ENCODE measurements at places on chromosomes 5 and 9.

DNA sequence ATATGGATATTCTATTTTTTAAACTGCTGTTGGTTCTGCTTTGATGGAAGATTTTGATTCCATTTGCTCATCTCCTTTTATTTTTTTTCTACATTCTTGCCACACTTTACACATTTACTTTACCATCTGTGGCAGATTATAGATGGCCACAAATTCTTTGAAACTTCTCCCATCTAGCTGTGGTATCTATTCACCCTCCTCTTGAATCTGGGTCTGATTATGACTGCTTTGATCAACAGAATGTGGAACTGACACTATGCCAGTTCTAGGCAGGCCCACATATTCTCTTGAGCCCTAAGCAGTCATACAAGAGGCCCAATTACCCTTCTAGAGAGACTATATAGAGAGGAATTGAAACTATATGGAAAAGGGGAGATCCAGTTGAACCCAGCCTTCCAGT is 439.0 kb upstream of the PTGER4 start:
- no peak for DNase-seq

- no peak for DNase-seq
These were observed 63.3 kb upstream of the ZFR start for GRCh38 chr5:32507738-32508434.

DNA sequence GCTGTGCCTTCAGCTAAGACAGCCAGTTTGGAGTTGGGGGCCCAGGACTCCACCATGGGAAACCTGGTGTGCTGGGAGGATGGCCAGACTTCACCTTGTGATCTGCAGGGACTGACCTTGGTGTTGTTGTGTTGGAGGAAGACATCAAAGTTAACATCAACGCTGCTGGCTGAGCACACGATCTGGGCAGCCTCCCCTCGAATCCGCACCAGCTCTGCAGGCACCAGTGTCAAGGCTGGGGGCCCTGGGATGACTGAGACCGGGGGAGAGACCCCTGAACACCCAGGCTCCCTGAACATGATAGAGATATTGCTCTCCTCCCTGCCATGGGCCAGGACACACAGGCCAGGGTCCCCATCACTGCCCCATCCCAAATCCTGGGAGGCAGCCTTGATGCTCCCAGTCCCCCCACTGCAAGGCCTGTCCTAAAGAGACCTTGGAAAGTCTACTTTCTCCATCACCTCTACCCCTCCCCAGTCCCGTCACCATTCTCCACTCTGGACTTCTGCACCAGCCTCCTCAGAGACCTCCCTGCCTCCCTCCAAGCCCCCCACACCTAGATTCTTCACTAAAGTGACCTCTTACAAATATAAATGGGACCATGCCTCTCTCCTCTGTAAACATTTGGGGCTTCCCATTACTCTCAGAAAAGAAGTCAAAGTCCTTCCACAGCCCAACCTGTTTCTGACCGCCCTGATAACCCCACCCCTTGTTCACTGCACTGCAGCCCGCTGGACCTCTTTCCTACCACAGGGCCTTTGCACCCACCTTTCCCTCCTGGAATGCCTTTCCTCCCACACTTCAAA is 8.2 kb downstream of the CSF1R start:
- DNase-seq: no peak

- no peak for DNase-seq
These were observed 7.9 kb upstream of the ADAMTS16 start for GRCh38 chr5:5132234-5132633.

GRCh38 chr9:32502464-32502863 is 23.5 kb downstream of the RIGI start:
- no peak for DNase-seq

GRCh38 chr9:116154976-116155697 is 1.5 kb downstream of the PAPPA start:
- no peak for DNase-seq
